Fibroblast of villous mesenchyme (primary cell): ENCODE measurements at places on chromosomes 16 and 17. TPM values are rescaled to one million over a fixed set of nuclear protein-coding genes. Genes with fewer than 3 reads are reported as not detected.

DNA sequence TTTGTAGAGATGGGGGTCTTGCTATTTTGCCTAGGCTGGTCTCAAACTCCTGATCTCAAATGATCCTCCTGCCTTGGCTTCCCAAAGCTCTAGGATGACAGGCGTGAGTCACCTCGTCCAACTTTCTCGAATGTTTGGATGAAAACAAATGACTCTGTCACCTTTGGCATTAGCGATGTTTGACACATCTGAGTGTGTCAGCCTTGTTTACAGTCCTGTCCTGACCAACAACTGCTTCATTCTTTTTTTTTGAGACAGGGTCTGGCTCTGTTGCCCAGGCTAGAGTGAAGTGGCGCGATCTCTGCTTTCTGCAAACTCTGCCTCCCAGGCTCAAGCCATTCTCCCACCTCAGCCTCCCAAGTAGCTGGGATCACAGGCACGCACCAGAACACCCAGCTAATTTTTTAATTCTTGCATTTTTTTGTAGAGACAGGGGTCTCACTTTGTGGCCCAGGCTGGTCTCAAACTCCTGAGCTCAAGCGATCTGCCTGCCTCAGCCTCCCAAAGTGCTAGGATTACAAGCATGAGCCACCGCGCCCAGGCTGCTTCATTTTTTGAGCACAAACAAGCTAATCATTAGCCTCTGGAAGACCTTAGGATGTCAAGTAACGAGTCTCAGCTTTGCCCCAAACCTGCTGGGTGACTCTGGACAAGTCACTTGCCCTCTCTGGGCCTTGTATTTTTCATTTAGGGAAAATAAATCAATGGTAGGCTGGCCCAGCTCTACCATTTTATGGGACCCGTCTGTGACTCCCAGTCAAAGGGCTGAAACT is 7.4 kb downstream of the MYH11 start:
- no peak for DNase-seq

C1QTNF8 gene
- not detected in 2 replicates for total RNA-seq

CTRB2 gene
- not detected in 2 replicates for total RNA-seq

- no peak for DNase-seq
Measured at GRCh38 chr17:40197550-40197949, 20.3 kb downstream of the RAPGEFL1 start.

SLFN14 gene
- not detected in 2 replicates for total RNA-seq

GRCh38 chr16:71426069-71426879 is 15.6 kb downstream of the TLE7 start:
- DNase-seq, result peak; percentile 74
